ENCODE measurements at places on chromosomes 7 and 10.

DNA sequence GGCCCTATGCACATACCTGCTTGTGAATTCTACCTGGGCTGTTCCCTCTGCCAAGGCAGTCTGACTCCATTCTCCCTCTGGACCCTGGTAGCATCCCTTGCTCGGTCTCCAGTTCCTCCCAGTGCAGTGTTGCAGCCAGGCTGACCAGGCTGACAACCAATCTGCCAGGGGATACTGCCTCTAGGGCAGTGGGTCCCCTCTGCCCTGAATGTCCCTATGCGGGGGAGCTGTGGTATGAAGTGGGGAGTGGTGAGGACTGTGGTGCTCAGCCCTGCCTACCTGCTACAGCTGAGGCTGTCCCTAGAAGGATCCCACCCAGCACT, 48.0 kb upstream of the CAMK2B start:
- no peak for DNase-seq

DNA sequence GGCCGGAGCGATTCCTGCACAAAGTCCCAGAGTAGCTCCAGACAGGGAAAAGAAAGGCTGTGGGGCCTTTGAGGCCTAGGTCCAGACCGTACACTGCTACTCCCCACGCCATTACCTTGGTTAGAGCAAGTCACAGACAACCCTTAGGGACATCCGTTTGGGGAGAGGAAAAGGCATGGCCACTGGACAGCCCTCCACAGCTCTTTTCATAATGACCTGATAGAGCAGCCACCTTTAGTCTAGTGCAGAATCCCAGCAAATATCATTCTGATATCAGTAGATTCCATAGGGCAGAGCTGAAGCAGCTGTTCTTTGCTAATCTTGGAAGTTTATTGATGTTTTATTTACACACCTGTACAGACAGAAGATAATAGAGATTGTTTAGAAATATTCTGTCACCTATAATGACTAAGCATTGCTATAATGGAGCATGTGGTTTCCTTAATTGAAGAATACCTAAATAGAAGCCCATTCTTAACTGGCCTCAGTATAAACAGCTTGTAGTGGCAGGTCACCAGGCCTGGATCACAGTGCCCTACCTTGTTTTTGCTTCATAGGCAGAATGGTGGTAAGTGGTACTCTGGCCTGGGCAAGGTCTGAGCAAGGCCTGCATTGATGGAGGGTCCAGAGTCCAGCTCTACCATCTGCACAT, 27.9 kb downstream of the OGDH start:
- no peak for DNase-seq

DNA sequence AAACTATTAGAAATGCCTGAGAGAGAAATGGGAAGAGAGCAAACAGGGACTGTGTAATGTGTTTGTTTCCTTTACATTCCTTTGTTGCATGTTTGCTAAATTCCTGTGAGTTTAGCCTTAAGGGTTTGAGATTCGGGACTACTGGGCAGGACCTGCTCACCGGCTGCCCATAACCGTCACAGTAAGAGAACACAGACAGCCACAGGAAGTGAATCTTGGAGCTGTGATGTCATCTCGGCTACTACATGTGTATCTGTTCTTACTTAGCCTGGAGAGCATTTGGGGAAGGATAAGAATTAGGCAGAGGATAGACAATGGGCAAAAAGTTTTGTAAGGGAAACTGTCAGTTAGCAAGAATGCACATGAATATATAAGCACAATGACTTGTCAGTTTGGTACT, 485.1 kb upstream of the KLF6 start:
- no peak for DNase-seq

GRCh38 chr7:55247428-55247827, 117.7 kb upstream of the LANCL2 start:
- no peak for DNase-seq

DNA sequence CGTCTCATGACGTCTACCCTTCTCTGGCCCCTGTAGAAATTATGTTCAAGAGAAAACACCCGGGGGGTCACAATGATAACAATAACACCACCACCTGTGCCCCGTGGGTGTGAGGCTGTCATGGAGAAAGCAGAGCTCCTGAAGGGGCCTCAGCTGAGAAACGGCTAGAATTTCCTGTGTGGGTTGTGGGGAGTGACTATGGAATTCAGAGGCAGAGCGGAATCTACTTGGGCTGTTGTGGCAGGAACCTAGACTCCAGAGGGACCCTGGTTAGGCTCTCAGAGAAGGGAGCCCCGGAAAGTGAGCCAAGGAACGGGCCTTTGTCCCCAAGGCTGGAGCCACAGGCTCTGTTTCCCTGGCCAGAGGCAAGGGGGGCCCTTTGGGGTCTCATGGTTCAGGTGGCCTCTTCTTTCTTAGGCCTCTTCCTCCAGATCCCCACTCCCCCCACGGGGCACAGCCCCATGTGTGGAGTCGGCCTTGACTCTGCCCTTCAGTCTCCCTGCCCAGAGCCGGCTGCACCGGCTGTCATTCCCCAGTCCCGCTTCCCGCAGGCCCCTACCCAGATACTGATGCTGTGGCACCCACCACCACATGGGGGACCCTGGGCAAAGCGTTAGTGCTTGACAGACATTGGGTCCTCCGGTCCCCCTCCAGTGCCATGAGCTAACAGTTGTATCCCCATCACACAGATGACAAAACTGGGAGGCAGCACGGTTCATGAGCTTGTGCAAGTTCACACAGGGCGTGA, 6.5 kb upstream of the GIMAP8 start:
- no peak for DNase-seq

DNA sequence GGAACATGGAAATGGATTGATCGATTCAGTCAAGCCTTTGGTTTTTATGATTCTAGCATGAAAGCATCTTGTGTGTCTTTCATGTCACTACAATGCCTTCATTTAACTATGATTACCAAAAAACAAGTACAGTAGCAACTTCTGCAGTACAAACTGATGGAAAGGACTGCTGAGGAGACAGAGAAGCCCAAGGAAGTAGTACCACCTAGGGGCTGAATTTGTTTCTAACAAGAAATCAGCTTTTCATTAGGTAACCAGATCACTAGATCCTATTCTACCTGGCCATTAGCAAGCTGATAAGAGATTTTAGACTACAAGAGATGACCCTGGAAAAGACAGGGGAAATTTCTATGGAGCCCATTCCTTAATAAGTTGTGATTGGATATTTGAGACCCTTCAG, 3.2 kb upstream of the IFIT1 start:
- DNase-seq = no peak

DNA sequence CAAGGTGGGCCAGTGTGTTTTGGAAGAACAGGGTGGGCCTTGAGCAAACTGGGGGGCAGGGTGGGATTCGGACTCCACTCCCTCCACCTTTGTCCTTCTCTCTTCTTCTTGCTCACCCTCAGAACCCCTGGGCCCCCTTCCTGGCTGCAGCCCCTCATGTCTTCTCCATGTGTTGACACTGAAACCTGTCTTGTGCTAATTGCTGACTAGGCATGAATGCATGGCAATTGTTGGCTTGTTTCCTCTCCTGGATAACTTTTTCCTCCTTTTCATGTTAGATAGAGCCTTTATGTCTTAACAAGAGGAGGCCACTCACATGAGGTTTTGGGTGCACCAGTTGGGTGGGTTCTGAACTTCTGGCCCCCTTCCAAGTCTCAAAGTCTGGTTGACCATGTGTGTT, 181.6 kb upstream of the MKI67 start:
- DNase-seq = no peak

GRCh38 chr10:74855027-74855426, 28.6 kb downstream of the KAT6B start:
- DNase-seq = no peak

GRCh38 chr7:112010109-112010508, 196.1 kb downstream of the DOCK4 start:
- DNase-seq = no peak

- no peak for DNase-seq
These were observed 138.0 kb downstream of the PTPN20 start for GRCh38 chr10:47049056-47049851.

DNA sequence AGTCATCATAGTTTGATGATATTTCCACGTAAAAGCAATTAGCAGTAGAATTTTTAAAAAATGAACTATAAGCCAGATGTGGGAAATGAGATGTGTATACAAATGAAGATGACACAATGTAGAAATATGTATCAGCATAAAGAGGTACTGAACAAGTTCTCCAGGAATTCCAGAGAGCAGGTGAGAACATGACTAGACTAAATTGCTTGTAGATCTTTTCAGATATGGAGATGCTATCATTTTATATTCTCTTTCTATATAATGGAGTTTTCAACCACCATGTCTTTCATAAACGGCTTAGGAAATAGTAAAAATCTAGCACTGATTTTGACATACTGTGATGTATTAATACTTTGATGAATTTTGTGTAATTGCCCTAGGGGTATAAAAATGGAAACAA, 130.9 kb downstream of the SEMA3D start:
- no peak for DNase-seq

- DNase-seq = no peak
These were observed 703.5 kb downstream of the AUTS2 start for GRCh38 chr7:70301673-70302185.

- peak; percentile 34 for DNase-seq
These were observed at the start of gene PGAM2 for GRCh38 chr7:44065431-44066110. Gene PGAM2 (minus strand): TSS chr7:44065567. CDS start chr7:44065529, 38 bp downstream.

GRCh38 chr7:153354071-153354470, 594.5 kb downstream of the ACTR3B start:
- no peak for DNase-seq

DNA sequence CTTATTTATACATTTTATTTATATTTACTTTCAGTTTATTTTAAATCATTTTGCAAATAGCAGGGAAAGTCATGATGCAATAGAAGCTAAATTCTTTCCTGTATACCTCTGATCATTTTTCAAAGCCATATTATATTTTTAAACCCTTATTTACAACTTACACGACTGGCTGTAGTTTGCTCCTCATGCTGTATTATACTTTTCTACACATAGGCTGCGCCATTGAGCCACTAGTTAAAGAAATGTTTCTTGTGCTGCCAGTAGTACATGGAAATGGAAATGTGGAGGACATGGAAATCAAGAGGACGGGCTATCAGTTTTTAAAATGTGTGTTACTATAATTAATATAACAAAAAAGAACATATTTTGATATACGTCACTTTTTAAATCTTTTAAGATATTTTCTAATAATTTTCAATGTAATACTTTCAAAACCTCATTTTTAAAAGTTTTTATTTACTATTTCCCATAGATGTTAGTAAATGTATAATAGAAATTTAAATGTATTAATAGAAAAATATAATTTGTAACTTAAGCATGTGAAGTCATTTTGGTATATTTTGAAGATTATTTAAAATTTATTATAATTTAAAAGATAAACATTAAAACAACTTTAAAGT, 118.5 kb downstream of the VTI1A start:
- DNase-seq = no peak

DNA sequence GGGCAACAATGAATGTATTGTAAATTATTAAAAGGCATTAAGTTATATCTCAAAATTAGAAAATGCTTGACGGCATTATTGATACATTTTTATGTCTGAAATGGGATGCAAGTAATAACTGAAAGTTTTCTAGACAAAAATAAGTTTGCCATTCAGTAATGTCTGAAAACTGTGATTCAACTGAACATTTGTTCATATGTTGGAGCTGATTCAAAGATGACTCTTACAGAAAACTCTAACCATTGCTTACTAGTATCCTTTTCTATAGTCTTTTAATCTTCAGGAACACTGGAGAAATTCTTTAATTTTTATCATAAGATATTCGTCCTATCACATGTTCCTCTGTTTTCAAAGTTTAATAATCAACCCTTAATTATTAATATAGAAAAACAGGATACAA, 71.1 kb upstream of the TFEC start:
- DNase-seq = no peak

- no peak for DNase-seq
These were observed 64.9 kb downstream of the PRKG1 start for GRCh38 chr10:51139176-51139575.

DNA sequence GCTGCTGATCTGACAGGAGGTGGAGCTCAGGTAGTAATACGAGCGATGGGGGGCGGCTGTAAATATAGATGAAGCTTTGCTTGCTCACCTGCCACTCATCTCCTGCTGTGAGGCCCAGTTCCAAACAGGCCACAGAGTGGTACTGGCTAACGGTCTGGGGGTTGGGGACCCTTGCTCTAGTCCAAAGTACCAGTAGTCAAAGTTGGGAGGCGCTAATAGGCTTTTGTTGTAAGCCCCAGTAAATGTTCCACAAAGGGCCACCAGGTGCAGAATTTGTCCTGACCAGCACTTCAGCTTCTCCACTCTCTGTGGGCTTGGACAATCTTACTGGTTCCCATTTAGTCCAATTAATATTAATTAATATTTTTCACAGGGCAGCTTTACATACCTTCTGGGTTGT, 206.6 kb downstream of the ACTR3B start:
- no peak for DNase-seq

DNA sequence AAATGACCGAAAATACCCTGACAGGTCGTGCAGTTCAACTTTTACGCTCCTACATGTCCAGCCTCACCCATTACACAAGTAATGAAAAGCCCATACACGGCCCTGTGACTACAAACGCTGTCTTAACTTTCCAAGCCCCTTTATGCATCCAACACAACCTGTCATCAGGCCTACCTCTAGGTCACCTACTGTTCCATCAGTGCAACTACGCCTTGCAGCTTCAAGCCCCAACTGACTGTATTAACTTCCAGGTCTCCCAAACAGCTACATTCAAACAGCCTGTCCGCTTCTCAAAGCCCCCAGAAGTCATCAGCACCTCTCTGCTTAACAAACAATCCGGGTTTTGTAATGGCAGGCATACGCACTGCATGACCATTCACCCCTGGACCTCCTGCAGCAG, 19.2 kb downstream of the ZNF107 start:
- DNase-seq = no peak

- no peak for DNase-seq
These were observed 34.6 kb upstream of the PDE1C start for GRCh38 chr7:32104766-32105165.

- no peak for DNase-seq
These were observed 168.7 kb upstream of the LYZL1 start for GRCh38 chr10:29120216-29120615.

GRCh38 chr10:88870089-88870488, 10.0 kb upstream of the STAMBPL1 start:
- DNase-seq = no peak

- no peak for DNase-seq
These were observed 22.6 kb downstream of the ZNF786 start for GRCh38 chr7:149067869-149068268.

DNA sequence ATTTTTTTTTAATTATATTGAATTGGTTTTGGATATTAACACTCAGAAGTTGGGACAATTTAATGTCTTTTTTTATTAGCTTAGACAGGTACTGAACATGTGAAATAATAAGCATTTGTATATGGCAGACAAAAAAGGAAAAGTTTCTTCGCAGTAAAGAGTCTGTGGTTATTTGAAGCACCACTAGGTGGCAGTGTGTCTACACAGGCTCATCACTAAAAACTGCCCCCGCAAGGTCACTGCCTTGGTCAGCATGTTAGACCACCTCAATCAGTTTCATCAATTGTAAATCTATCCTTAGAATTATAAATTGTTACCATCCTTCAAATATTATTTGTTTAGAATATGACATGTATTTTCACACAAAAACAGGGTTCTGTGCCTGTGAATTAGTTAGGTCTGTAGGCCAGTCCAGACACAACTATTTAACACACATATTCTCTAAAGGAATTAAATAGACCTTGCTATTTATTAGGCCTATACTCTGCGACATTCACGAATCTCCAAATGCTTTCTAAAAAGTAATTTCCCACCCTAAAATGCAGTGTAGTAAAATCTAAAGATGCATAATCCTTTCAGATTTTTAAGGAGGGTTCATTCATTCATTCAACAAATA, 17.0 kb downstream of the PNLIPRP3 start:
- no peak for DNase-seq

GRCh38 chr7:32479574-32480200, 10.5 kb downstream of the LSM5 start:
- no peak for DNase-seq

- no peak for DNase-seq
These were observed 611.2 kb downstream of the PTPRN2 start for GRCh38 chr7:157976406-157976805.
